ENCODE measurements at places on chromosomes 1 and 21. TPM values are rescaled to one million over a fixed set of nuclear protein-coding genes. Genes with fewer than 3 reads are reported as not detected.

The PEX14 gene
- 8.2 TPM for total RNA-seq

The LIN28A gene
- not detected for total RNA-seq

The FAM151A gene
- total RNA-seq: not detected

The SPATA46 gene
- not detected for total RNA-seq

The KDF1 gene
- not detected for total RNA-seq

The NUP210L gene
- total RNA-seq: 0.17 TPM

The SEMA4A gene
- 0.77 TPM for total RNA-seq

The SYCP1 gene
- not detected for total RNA-seq
